Fibroblast of the conjunctiva (primary cell): ENCODE measurements at places on chromosomes 1 and 21.

DNA sequence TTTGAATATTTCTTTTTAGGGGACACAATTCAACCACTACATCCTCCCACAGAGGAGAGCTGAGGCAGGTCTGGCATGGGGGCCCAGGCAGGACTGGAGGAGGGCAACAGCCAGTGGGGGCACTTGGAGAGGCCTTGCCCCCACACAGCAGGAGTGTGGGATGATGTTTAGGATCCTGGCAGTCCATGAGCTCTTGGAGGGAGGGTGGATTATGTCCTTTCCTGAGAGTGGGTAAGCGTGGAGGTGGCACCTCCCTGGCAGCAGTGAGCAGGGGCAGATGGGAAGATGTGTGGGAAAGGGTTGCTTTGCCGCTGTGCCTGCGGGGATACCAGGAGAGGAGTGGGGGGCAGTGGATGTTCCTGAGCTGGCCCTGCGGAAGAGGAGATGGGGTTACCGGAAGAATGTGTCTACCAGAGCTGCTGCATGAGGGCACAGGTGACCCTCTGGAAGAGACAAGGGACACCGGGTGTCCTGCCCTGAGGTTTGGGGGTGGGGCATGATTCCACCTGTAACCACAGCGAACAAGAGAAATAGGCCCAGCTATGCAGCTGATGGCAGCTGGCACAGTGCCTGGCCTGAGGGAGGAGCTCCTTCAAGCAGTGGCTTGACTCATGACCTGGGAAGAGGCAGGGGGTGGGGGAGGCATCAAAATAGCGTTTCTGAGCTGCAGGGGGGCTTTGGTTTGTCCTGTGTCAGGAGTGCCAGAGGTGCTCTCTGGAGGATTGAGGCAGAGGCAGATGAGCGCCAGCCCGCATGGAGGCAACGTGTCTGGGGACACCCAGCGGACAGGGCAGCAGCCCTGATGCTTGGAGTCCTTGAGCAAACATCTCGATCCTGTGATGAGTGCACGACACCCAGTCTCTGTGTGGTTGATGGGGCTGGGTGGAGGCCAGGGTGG, 123.9 kb upstream of the TMPRSS2 start:
- DNase-seq = no peak

DNA sequence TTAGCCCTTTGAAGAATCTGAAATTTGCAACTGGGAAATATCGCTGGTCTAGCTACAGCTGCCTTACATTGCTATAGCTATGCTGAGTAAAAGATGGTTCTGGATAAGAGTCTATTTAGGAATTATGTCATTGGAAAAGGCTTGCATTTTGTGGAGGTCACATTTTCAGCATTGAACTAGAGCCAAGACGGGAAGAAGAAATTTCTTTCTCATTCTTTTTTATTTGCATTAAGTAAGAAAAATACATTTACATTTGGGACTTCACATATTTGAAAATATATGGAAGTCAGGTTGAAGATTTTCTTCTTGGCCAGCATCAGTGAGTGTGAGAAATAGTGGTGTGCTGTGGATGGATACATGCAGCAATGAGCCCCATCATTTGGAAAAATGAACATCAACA, 291.6 kb downstream of the PTBP2 start:
- DNase-seq = no peak

DNA sequence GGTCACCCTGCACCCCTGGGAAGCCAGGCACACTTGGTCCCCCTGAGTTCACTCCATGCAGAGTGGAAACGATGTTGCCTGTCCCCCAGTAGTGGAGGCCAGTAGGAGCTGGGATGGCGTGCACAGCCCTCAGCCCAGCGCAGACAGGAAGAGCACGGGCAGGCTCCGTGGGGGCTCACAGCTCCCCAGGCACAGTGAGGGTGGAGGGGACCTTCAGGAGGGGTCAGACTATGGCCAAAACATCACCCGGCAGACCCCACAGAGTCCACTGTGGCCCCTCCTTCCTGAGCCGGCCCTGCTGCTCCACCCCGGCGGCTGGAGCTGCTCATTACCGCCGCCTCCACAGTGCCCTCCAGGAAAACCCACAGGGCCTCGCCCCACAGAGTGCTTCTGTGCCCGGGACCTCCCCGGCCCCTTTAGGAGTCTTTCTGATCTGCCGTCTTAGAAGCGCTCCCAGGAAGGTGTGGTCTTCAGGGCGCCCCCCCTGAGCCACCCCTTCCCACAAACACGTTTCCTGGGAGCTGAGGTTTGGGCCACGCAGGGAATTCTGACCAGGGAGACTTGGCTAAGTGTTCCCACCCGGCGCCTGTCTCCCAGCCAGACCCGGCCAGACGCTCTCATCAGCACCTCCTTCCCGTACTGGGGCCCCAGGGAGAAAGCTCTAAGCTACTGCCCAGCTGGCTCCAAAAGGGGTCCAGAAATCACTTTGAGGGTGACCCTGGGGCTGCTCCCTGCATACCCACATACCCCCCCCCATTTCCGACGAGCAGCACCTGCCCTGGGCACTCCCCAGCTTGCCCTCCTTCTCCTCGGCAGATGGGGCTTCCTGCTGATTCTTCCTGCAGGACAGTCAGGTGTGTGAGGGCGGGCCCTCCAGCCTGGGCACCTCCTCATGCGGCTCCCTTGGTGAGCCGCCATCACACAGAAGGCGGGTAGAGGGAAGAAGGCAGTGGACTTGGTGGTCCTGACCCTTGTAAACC, 38.8 kb downstream of the RIPK4 start:
- no peak for DNase-seq

DNA sequence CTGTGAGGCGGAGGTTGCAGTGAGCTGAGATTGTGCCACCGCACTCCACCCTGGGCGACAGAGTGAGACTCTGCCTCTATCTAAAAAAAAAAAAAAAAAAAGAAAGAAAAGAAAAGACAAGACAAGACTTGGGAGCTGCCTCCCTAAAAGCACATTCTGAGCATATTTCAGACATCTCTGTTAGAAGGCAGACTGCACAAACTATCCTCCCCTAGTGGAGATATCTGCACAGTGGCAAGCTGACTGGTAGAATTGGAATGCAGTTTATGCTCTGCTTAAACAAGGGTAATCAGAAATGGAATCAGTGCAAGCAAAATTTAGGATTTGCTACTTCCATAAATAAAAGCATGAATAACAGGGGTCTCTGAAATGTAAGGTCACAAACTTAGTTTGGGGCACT, 31.8 kb downstream of the GNG4 start:
- no peak for DNase-seq

DNA sequence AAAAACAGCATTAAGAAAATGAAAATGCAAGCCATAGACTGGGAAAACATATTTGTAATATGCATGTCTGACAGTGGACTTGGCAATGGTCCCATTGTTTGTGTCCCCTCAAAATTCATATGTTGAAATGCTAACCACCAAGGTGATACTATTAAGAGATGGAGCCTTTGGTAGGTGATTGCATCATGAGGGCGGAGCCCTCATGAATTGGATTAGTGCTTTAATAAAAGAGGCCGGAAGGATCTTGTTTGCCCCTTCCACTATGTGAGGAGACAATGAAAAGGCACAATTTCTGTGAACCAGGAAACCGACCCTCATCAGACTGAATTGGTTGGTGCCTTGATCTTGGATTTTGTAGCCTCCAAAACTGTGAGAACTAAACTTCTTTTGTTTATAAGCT, 232.3 kb downstream of the GPR52 start:
- no peak for DNase-seq

- no peak for DNase-seq
These were observed 10.0 kb upstream of the RPE65 start for GRCh38 chr1:68459796-68460195.

- no peak for DNase-seq
These were observed 60.6 kb downstream of the AK4 start for GRCh38 chr1:65208563-65208973.

- no peak for DNase-seq
These were observed 150.1 kb upstream of the FGGY start for GRCh38 chr1:59146651-59147358.

GRCh38 chr1:179599623-179600249, 8.1 kb downstream of the TDRD5 start:
- DNase-seq = no peak
